ENCODE measurements at places on chromosomes 6 and 20. TPM values are rescaled to one million over a fixed set of nuclear protein-coding genes. Genes with fewer than 3 reads are reported as not detected.

GRCh38 chr6:160430751-160431150, 82.6 kb downstream of the SLC22A3 start:
- DNase-seq, result no peak

GRCh38 chr6:75437421-75437891, 56.1 kb downstream of the FILIP1 start:
- no peak for DNase-seq

Gene RBBP8NL
- total RNA-seq, result 14.4 TPM

GRCh38 chr6:79570129-79571029, 33.1 kb upstream of the LCA5 start:
- peak; percentile 59 for DNase-seq

- DNase-seq, result no peak
These were observed 50.6 kb downstream of the CHD6 start for GRCh38 chr20:41567615-41568014.

DNA sequence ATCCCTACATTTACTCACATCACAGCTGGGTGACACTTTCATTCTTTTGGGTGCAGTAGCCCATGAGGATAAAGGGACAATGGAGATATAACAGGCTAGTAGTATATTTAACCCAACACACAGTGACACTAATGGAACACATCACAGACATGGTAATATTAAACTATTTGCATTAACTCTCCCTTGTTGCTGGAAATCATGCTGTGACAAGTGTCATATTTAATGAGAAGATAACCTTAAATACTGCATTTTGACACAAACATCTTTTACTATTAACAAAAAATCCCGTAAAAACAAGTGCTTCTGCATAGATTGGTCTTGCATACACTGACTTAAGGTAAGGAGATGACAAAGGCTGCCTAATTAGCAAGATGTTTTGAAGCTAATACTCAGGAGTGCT, 45.5 kb downstream of the CNR1 start:
- DNase-seq, result no peak

GRCh38 chr6:14306151-14306906, 188.8 kb downstream of the CD83 start:
- DNase-seq, result no peak

- DNase-seq, result no peak
These were observed 94.1 kb upstream of the STMND1 start for GRCh38 chr6:17007749-17008148.

Gene KIF25
- total RNA-seq, result not detected

Measured in progenitor cell of endocrine pancreas (in vitro differentiated cells).